CD4-positive, alpha-beta T cell treated with Interleukin-17A for 1 hour (primary cell): ENCODE measurements at places on chromosomes 6 and 20.

GRCh38 chr20:36399969-36400545, 93.9 kb downstream of the DLGAP4 start:
- no peak for DNase-seq

- no peak for DNase-seq
Observed at GRCh38 chr20:50027611-50028105, 44.9 kb downstream of the SNAI1 start.

DNA sequence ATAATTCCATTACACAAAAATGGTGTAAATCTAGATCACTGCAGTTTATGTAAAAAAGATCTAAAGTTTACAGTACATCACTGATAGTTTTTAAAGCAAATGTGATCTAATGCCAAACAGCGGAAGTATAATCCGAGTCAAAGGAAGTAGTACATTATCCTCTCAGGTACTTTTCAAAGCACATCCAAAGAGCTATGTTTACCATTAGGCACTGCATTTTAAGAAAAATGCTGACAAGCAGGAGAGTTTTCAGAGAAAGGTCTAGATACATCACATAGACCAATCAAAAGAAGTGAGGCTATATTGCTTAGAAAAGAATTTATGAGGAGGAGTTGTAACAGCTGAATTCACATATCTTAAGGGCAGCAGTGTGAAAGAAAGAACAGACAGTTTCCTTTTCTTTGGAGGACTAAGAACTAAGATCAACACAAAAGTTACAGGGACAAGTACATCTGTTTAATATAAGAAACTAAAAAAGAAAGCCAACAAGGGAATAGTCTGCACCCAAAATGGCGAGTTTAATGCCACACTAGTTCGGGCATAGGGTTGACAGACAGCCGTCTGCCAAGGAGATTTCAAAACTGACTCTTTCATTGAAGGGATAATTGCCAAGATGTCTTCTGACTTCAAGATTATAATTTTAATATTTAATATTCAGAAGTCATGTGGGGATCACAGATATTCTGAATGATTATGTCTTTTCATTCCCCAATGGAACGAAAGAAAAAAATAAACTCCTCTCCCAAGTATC, 1.4 kb downstream of the ZNF184 start:
- DNase-seq = peak; percentile 14

DNA sequence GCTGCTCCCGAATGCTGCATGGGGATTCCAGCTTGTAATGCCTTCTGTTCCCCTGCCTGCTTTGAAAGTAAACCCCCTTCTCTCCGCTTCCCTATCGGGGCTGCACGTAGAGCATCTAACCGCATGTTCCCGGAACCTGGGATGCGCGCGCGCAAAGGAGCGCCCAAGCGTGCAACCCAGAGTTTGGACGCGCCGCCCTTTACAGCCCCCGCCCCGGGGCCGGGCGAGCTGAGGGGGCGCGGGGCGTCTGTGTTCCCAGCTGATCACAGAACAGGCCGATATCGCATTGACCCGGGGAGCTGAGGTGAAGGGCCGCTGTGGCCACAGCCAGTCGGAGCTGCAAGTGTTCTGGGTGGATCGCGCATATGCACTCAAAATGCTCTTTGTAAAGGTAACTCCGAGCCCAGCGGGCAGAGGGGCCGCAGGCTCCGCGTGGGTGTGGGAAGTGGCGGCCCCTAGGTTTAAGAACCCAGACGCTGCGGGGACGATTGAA, 1.4 kb downstream of the LAMP5 start:
- no peak for DNase-seq

GRCh38 chr6:37788259-37788658, 31.3 kb upstream of the ZFAND3 start:
- no peak for DNase-seq

- no peak for DNase-seq
Observed at GRCh38 chr20:48181261-48181935, 396.1 kb upstream of the SULF2 start.

- no peak for DNase-seq
Observed at GRCh38 chr6:95279616-95280015, 297.7 kb upstream of the MANEA start.

- no peak for DNase-seq
Observed at GRCh38 chr20:63536997-63537524, at the start of gene PTK6. Gene PTK6, minus strand, starts transcription at chr20:63537376. Its CDS starts 62 bp downstream, at chr20:63537314.

DNA sequence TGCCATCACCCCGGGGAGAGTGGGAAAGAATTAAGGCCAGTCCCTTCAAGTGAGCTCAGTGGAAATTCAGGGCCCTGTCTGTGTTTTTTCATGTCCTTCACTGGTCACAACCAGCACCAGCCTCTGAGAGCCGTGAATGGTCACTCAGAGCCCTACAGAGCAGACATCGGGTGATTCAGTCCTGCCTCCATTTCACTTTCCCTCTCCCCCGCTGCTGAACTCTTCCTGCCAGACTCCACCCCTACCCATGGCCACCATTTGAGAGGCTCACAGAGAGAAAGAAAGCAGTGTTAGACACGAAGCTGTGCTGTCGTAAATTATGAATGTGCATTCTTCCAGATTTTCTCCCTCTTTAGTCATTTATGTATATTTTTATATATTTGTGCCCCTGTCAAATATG, 5.4 kb downstream of the R3HDML start:
- DNase-seq = no peak

DNA sequence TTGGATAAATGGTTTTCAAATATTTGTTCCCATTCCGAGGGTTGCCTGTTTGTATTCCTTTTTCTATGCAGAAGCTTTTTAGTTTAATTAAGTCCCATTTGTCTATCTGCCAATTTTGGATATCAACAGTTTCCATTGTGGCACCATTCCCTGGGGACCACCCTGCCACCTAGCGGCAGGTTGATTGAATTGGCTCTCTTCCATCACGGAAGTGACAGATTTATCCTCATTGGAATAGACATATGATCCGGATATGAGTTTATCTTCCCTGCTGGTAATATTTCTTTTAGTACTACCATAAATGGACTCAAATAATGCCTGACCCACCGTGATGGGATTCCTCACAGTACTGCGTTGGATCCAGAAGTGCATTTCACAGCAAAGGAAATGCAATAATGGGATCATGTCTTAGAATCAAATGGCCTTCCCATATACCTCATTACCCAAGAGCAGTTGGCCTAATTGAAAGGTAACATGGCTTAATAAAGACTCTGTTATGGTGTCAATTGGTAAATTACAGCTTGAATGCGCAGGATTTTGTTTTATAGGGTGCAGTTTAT, 327.0 kb downstream of the BMP2 start:
- DNase-seq = no peak

DNA sequence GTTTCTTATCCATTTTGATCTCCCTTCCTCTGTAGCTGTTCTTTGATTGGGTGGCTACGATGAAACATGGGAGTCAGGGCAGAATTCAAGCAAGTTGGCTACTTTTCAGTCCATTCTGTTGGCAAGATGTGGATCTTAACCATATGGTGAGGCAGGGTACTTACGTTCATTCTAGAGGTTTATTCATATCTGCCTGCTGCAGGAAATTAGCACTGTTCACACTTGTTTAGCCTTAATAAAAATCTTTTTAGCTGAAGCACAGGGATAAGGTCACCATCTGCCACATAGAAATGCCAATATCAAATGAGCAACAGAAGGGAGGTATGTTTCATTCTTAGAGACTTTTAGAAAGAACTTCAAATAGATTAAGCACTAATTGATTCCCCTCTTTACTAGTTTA, 83.9 kb downstream of the GRIK2 start:
- no peak for DNase-seq

GRCh38 chr20:23156170-23156841, 70.2 kb upstream of the CD93 start:
- no peak for DNase-seq

DNA sequence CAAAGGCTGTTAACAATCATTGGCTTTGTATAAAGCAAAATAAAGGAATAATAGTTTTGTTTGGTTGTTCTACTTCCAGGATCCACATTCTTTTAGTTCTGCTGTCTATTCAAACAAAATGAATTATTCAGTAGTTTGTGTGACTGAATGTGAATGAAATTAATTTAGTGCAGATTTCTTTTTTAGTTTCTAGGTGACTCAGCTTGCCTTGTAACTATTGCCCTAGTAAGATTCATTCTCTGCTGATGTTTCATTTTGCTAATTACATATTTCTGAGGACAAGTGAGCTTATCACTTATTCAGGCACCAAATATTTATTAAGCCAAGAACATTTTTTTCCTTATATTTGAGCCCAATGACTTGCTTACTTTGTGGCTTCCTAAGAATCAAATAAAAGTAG, 46.5 kb upstream of the RIPOR2 start:
- DNase-seq = no peak
